ENCODE measurements at places on chromosomes 2 and 18.

DNA sequence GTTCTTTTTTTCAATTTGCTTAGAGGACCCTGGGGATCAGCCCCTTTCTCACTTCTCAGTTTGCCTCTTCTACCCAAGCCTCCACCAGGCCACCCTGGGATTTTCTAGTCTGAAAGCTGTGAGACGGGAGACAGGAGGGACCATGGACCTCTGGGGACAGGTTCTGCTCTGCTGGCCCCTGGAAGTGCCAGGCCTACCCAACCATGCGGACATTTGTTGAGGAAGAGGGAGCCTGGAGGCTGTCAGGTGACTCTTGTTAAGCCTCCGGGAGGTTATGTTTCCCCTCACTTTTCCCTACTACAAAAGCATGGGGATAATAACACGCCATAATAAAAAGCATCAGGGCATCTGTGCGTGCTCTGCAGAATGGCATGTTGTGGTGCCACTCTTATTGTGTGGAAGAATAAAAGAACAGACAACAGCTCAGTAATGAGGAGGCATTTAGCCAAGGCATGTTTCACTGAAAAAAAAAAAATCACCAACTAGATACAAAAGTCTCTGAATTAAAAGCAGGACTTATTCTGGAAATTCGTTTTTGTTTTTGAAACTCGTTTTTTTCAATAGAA is 48.3 kb upstream of the PLA2R1 start:
- peaks cover 17% of the 10 kb centered on the region for H3K27me3 ChIP-seq
- no peak overlapping the region for H3K4me3 ChIP-seq
- H3K4me1 ChIP-seq, result no peaks in the 10 kb centered on the region
- H3K27ac ChIP-seq, result no peak overlapping the region

DNA sequence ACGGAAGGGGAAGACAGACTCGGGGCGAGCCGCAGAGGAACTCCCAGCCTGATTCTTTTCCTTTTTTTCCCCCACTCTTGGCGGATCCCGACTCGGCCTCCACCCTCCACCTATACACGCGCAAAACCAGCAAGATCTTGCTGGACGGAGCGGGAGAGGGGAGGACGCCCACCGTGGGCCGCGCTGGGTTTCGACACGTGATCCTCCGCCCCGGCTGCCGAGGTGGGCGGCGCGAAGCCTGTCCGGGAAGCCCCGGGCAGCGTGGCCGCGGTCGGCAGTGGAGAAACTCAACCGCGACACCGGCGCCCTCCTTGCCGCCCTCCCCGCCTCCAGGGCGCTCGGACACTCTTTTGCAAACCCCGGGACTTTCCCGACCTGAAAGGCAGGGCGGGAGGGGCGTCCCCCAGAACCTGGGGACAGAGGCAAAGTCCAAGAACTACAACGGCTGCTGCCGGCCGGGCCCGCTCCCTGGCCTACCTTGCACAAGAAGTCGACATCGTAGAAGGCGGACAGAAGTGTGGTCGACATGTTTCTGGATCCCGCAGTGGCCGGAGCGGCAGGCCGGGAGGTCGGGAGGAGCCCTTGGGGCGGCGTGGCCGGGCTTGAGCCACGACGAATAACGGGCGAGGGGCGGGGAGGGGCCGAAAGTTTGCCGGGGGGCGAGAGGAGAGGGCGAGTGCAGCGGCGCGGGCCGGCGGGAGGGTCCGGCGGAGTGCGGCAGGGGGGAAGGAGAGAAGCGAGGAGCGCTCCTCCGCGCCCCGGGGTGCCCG is 433 bp downstream of the ZFP36L2 start:
- DNase-seq, result peak; percentile 77
- H3K4me1 ChIP-seq, result peaks cover 48% of the 10 kb centered on the region
- H3K27ac ChIP-seq, result peak overlapping the region; percentile 97
- no peaks in the 10 kb centered on the region for H3K27me3 ChIP-seq

DNA sequence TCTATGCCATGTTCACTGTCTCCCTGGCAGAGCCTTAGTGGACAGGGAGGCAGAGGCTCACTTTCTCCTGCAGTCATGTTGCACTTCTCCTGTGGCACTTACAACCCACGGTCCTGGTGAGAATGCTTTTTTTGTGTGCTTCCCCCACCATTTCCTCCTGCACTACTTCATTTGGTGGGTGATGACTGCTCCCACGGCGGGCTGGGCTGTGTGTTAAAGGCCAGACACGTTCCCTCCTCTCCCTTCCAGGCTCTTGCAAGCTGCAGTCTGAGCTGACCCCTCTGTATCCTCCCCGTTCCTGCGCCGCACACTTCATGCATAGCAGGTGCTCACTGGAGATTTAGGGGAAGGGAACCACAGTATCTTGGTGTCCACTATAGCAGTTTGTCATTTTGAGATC is 170.5 kb downstream of the CELF4 start:
- no peak overlapping the region for H3K4me3 ChIP-seq
- no peak overlapping the region for H3K27ac ChIP-seq
- H3K4me1 ChIP-seq, result peaks cover 17% of the 10 kb centered on the region
- no peaks in the 10 kb centered on the region for H3K36me3 ChIP-seq

- H3K27me3 ChIP-seq, result no peaks in the 10 kb centered on the region
- no peaks in the 10 kb centered on the region for H3K36me3 ChIP-seq
- no peak overlapping the region for H3K4me3 ChIP-seq
- H3K27ac ChIP-seq, result no peak overlapping the region
- DNase-seq, result no peak
- H3K4me1 ChIP-seq, result no peaks in the 10 kb centered on the region
Observed at GRCh38 chr2:190696792-190697398, 48.0 kb downstream of the NAB1 start.
